ENCODE measurements at places on chromosomes 16 and 17. TPM values are rescaled to one million over a fixed set of nuclear protein-coding genes. Genes with fewer than 3 reads are reported as not detected.

The LPO gene
- total RNA-seq = not detected

The GRIN2C gene
- total RNA-seq = 0.03 TPM

The ITGAD gene
- total RNA-seq = not detected

The CSH2 gene
- total RNA-seq = not detected

The AKTIP gene
- total RNA-seq = 15.7 TPM

The FNDC8 gene
- not detected for total RNA-seq

The CRYBA1 gene
- total RNA-seq = not detected

The KRTAP9-2 gene
- total RNA-seq = not detected

The NLRC3 gene
- not detected for total RNA-seq

The GH2 gene
- total RNA-seq = not detected

The ACSM3 gene
- 19.2 TPM for total RNA-seq

The C17orf78 gene
- not detected for total RNA-seq

The CCDC144A gene
- 0.23 TPM for total RNA-seq

Data from HT-29 (cell line).